Esophagus squamous epithelium (tissue), 5 donors: ENCODE measurements at places on chromosomes 11 and 22.

DNA sequence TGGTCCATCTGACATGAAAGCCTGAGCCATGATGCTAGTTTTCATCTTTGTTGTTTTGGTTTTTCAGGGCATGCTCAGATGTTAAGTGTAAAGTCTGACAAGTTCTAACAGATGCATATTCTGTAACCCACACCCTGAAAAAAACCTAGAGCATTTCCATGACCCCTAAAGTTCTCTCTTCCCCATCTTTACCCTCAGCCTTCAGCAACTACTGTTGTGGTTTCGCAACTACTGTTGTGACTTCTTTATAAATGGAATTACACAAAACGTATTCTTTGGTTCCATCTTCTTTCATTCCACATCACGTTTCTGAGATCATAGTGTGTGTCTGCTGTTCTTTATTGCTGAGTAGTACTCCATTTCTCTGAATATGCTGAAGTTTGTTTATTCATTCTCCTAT, 65.1 kb upstream of the LDLRAD3 start:
- no peak for DNase-seq

GRCh38 chr11:128533472-128533871, 53.9 kb downstream of the ETS1 start:
- no peak for DNase-seq

- DNase-seq: no peak
Observed at GRCh38 chr11:121968638-121969037, 147.4 kb downstream of the BLID start.

DNA sequence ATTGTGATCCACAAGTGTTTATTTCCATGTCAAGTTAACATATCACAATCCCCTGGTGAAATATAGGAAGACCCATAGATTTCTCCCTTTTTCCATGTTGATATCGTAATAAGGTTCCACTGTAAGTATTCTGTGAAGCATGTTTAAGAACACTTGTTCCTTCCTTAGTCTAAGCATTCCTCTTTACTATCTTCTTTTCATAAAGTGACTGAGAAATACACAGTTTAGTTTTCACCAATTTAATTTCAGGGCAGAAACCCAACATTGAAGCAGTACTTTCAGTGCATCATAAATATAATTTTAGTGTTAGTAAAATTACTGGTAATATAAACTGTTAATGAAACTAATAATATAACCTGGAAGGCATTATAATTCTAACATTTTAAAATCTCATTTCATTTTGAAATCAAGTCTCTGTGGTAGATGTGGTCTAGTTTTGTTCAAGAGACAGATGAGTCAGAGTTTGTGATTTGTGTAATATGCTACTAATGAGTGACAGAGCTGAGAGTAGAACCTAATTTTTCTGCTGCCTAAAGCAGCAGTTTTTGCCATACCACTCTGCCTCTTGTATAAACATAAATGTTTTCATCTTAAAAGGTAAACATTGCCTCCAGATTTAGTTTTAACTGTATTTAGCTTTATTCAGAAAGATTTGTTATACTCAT, 79.4 kb downstream of the ATM start:
- no peak for DNase-seq

GRCh38 chr22:44482776-44483175, 15.3 kb downstream of the RTL6 start:
- no peak for DNase-seq

- no peak for DNase-seq
Observed at GRCh38 chr11:108538022-108538424, 39.8 kb upstream of the POGLUT3 start.

DNA sequence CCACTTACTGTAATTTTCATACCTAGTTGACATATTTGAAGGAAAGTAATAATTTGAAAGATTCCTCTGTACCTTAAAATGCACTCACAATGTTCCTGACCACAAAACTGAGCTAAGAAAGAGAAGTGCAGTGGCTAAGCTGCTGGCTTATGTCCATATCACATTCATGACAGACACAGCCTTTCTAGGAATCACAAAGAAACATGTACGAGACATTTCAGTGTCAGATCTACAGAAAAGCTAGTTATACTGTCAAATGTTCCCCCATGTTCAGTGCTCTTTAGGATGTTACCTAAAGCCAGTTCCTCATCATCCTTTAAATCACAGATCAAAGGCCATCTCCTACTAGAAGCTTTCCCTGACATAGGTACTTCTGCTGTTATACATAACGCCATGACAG, 142.2 kb upstream of the C11orf58 start:
- no peak for DNase-seq
